Ovary (tissue), 10 donors: ENCODE measurements at places on chromosomes 6 and 20.

GRCh38 chr6:118748311-118749062 lies 97.1 kb upstream of the CEP85L start:
- peak; percentile 63 for DNase-seq

DNA sequence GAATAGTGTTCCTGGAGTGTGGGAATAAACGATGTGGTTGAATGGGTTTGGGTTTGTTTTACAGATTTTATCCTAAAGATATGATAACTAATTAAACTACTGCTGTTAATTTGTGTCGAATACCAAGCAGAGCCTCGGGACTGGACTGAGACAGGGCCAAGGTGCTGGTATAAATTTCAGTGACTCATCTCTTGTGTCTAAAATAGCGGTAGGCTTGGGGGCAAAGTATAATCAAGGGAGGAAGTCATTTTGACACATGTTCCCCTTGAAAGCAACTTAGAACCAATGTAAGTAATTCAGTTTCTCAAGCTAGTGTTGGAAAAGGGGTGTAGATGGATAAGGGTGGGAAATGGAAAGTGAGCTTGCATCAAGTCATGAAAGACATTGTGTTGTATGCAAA lies 108.4 kb downstream of the PLCB4 start:
- no peak for DNase-seq

DNA sequence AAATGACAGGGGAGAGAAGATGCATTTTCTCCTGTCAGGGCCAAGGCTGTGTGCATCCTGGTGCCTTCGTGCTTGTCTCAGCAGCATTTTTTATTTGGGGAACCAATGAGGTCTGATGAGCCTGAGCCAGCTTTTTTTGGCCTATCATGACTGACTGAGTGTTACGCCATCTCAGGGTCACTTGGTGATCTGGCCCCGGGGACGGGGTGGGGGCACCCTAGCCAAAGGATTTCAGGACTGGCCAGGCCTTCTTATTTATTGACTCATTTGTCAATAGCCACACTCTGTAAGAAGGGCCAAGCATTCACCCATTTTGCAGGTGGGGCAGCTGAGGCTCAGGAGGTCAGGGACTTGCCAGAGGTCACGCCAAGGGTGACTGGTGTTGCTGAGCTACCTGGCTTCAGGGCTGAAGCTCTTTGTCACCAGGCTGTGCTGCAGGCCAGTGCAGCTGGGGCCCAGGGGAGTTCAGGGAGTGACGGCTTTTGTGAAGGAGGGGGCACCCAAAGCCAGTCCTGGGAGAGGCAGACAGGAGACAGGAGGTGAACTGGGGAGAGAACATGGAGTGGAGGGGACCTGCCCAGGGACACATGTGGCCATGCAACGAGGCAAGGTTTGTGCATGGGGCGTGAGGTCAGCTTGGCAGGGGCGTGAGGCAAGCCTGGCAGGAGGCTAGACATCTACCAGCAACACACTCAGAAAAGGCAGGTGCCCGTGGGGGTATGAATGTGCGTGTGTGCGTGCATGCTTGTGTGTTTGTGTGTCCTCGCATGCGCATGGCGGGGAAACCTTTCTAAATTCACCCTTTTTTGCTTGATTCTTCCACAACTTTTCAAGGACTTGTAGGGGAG lies 31.1 kb downstream of the VSTM2L start:
- no peak for DNase-seq

GRCh38 chr20:52361650-52362049 lies 170.1 kb upstream of the ZFP64 start:
- DNase-seq = no peak

DNA sequence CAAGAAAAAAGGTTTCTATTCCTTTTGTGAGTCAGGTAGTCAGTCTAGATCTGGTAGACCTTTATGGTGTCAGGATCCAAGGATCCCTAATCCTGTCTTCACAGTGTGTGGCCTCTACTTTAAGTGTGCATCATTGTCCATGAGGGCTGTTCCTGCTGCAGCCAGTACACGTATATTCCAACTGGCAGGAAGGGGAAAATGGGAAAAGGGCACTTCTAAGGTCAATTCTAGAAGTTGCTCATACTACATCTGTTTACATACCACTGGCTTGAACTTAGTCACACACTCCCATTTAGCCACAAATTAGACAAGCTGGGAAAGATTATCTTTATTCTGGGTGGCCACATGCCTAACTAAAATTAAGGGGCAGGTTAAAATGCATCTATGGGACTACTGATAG lies 9.7 kb upstream of the MMS22L start:
- no peak for DNase-seq

DNA sequence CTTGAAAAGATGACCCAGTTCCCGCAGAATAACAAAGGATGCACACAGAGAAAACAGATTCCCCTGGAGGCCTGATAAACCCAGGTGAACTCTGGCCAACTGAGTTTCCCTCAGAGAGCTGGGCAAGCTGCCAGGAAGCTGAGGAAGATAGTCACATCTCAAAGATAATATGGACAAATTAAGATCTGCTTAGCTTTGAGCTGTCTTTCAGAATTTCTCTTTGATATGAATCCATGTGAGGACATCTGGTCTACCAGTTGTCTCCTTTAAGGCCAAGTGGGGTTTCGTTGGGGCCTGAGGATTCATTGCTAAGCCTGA lies 59.5 kb downstream of the ID4 start:
- no peak for DNase-seq

DNA sequence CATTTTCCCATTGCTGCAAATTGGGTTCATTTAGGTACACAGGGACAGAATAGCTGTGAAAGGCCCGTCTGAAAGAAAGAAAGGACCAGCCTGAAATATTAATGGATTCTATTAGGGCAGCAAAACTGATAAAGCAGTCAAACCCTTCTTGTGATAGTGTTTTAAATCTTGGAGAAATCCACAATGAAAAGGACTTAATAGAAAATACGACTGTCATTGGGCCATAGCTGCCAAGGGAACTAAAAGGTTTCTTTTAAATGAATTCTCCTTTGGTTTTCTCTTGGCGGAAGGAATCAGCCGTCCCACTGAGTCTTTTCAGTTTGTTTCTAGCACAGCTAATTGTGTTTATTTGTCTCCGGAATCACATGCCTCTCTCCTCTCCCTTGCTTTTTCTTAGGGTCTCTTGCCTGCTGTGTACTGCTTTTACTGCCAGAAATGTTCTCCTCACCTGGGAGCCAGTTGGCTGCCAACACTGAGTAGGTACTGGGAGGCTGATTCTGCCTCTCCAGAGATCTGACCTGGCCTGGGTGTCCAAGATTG lies 11.3 kb downstream of the PAQR8 start:
- no peak for DNase-seq

GRCh38 chr20:19271879-19272651 lies 59.6 kb downstream of the SLC24A3 start:
- DNase-seq = no peak

DNA sequence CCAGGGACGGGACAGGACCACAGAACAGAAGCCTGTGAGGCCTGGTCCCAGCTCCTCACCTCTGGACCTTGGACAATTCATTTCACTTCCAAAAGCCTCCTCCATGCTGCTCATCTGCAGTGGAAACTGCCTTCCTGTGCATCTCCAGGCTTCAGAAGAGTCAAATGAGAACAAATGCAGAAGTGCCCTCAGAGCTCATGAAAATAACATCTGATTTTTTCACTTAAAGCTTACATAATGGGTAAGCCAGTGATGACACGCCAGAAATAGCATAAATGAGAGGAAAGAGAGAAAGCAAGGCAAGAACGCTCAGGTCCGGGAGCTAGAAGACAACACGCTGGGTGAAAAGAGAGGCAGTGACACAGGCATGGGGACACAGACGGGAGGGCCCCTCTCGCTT lies 7.9 kb downstream of the CNKSR3 start:
- no peak for DNase-seq

GRCh38 chr6:88722686-88723085 lies 240.7 kb downstream of the RNGTT start:
- no peak for DNase-seq

DNA sequence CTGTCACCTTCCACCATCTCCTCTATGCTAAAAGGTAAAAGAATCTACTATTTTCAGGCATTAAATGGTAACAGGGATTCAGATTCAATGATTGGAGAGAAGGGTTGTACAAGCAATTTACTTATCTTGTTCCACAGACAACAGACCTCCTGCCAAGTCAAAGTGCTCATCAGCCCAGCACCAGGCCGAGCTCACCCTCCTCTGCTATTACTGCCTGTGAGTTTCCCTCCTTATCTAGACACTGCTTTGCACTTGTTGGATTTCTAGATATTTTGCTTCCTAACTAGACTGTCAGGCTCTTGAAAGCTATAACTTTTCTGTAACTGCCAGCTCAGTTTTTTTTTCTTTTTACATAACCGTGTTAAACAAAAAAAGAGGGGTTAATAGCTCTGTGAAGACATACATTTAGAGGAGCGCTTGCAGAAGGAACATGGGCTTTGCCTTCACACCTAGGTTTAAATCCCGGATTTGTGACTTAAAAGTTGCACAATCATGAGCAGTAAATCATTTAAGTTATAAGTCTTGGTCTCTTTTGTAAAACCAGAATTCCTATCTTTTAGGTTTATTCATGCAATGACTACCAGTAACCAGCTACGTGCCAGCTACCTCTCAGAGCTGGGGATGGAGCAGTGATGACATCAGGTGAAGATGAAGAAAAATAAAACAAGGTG lies 1.1 kb upstream of the FAM162B start:
- no peak for DNase-seq

- DNase-seq = no peak
These were observed 26.9 kb upstream of the CBLN4 start for GRCh38 chr20:56032251-56032650.
